NCI-H2171 treated with DMSO at 0.1 percent for 48 hours (cell line): ENCODE measurements at places on chromosomes 6 and 20.

DNA sequence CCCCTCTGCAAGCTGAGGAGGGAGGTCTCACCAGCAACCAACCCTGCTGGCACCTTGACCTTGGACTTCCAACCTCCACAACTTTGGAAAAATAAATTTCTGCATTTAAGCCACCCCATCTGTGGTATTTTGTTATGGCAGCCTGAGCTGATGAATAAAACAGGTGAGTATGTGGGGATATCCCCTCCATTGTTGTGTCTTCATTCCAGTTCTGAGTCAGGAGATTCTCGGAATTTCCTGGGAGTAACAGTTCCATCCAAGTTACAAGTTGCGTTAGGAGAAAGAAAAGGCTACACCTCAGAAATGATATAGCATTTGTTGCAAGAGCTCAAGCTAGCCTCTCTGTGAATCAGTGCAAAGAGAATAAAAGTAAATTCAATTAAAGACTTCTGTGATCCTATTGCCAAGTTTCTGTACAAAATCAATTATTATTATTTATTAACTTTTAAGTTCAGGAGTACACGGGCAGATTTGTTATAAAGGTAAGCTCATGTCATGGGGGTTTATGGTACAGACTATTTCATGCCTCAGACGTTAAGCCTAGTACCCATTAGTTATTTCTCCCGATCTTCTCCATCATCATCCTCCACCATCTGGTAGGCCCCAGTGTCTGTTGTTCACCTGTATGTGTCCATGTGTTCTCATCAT lies 153.0 kb downstream of the NKAIN2 start:
- no peak for DNase-seq

DNA sequence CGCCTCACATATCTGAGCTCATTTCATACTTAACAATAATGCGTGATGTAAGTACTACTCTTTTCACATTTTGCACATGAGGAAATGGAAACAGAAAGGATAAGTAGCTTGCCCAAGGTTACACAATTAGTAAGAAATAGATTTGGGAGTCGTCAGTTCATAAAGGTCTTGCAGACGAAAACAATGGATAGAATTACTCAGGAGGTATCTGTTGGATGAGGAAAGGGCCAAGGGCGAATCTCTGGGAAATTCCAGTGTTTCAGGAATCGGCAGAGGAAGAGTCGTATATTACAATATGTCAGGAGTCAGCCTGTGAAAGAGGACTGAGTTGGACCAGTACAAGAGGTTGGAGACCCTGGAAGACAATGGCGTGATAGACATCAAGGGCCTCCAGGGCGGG lies 12.8 kb upstream of the EDN1 start:
- DNase-seq, result no peak

DNA sequence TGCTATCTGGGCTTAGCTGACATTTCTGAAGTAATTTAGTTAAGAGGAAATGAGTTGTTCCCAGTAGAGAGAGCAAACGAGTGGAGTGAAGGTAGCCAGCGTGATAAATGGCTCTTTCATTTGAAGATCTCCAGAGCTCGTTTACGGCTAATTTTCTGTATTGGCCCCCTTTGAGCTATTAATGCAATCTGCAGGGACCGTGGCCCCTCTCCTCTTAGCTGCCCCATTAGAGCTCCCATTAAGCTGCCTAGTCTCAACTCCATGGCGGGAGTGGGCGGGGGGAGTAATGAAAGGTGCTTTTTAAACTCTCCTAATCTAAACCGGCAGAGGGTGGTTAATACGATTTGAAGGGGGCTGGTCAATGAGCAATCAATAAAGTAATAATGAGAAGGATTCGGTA lies 12.5 kb downstream of the TFAP2B start:
- no peak for DNase-seq

- no peak for DNase-seq
Measured at GRCh38 chr6:130143709-130144108, 79.0 kb downstream of the SAMD3 start.

DNA sequence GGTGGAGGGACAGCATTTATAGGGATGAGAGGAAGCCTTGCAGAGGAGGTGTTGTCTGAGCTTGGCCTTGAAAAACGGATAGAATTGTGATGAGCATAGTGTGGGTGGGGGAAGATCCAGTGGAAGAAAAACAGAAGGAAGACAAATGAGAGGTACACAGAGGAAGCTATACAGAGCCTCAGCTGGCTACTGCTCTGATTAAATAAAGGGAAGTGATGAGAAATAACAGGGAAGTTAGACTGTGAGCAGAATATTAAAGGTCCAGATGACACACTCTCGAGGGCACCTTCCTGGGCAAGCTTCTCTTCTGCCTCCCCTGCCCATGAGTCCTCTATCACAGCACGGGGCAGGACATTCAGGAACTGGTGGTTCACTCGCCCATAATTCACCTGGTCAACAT lies 182.3 kb downstream of the KIF16B start:
- DNase-seq, result no peak

GRCh38 chr6:31652925-31653724 lies 664 bp upstream of the BAG6 start:
- no peak for DNase-seq

GRCh38 chr6:4510906-4511640 lies 265.1 kb upstream of the CDYL start:
- no peak for DNase-seq

GRCh38 chr6:37947468-37947867 lies 127.9 kb downstream of the ZFAND3 start:
- DNase-seq, result no peak

- no peak for DNase-seq
Measured at GRCh38 chr6:34816635-34817301, 24.9 kb downstream of the BLTP3A start.

DNA sequence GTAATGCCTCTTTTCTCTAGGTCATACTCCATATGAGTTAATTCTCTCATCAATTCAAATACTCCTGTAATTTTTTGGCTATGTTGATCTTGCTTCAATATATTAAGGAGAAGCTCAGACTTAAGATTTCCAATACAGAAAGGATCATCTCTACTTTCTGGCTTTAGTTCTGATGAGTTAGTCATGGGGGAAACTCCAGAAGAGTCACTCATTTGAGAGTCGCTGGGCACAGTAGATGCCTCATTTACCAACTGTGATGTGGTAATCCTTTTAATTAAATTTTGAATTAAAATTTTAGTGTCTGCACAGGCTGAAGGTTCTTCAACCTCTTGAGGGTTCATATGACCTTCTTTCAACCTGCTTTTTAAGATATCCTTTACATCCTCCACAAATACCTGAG lies 38.5 kb downstream of the DST start:
- no peak for DNase-seq
